ENCODE measurements at places on chromosomes 13 and 19.
A peak's percentile ranks its signal among the peaks of the same experiment; 100 is the strongest.

DNA sequence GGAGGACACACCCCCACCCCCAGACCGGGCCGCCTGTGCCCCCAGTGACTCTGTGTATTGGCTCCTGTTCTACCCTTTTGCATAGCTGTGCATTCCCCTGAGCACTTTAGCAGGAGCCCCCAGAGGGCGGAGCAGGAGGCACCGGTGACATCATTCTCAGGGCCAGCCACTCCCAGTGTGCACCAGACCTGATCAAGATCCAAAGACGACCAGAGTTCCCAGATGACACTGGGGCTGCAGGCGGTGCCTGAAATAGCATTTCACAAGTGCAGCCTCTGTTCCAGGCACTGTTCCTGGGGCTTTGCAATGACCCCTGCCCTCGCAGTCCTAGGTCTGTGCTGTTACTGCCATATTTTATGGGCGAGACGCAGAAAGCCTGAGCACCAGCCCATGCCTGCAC, 14.5 kb upstream of the PTPRS start:
- no peak for DNase-seq

- no peak for DNase-seq
Observed at GRCh38 chr13:113851826-113852535, 11.9 kb downstream of the GAS6 start.

GRCh38 chr13:94154367-94154766, 325.1 kb downstream of the DCT start:
- no peak for DNase-seq

DNA sequence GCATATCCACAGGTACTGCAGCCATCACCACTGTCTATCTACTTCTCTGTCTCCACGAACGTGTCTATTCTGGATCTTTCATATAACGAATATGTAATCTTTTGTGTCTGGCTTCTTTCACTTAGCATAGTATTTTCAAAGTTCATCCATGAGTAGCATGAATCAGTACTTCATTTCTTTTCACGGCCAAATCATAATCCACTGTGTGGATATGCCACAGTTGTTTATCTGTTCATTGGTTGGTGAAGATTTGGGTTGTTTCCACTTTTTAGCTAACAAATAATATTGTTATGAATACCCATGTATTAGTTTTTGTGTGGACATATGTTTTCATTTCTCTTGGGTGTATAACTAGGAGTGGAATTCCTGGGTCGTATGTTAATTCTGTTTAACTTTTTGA, 14.4 kb downstream of the RGCC start:
- no peak for DNase-seq

GRCh38 chr19:13484166-13484565, 22.1 kb downstream of the CACNA1A start:
- DNase-seq = no peak

DNA sequence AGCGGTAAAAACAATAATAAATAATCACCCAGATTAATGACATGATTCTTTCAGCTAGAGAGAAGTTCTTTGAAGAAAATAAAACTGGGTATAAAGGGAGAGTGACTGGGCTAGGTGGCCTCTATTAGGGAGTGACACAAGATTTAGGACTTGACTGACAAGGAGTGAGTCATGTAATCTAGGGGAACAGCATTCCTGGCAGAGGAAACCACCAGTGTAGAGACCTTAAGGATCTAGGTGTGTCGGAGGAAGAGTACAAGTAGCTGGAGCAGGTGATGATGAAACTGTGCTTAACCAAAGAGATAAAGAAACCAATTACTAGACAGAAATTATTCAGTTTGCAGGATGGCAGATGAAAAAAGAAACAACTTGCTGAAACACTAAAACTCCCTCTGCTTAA, 248.0 kb downstream of the RFC3 start:
- DNase-seq = peak; percentile 54

GRCh38 chr19:58519087-58519354, 589 bp downstream of the ZBTB45 start:
- DNase-seq = no peak

DNA sequence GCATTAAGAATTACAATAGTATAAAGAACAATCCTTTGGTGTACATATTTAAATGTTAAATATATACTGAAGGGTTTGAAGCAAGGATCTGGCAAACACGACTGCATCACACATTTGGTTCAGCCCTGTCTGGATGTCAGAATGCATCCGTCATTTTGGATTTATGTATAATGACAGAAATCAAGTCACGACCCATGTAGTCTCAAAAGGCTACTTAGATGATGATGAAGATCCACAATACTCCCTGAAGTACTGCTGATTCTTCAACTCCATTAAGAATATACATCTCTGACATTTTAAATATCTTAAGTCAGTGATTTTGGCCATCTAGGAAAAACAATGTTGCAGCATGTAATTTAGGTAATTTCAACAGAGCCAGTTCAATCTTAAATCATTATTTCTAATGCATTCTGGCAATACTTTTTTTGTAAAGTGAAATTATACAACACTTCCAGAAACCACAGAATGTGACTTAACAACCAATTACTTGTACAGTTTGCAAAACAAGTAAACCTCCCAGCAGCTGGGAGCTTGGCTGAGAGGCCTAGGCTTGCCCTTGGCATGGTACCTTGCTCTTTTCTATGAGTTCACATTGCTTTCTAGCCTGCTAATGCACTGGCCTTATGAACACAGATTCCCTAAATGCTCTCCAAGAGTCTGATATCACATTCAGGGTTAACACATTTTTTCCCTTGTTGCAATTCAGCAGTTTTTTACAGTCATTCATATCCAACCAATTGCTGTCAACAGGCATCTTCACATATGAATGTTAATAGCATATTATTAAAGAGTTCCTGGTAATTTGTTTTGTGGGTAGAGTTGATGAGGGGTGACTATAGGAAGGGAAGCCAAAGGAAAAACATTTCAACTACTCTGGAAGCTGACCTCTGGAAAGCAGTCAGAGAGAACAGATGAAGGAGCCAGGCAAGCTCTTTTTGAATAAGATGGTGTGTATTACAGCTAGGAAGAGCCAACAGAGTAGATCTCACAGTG, 175.2 kb downstream of the ENOX1 start:
- no peak for DNase-seq

DNA sequence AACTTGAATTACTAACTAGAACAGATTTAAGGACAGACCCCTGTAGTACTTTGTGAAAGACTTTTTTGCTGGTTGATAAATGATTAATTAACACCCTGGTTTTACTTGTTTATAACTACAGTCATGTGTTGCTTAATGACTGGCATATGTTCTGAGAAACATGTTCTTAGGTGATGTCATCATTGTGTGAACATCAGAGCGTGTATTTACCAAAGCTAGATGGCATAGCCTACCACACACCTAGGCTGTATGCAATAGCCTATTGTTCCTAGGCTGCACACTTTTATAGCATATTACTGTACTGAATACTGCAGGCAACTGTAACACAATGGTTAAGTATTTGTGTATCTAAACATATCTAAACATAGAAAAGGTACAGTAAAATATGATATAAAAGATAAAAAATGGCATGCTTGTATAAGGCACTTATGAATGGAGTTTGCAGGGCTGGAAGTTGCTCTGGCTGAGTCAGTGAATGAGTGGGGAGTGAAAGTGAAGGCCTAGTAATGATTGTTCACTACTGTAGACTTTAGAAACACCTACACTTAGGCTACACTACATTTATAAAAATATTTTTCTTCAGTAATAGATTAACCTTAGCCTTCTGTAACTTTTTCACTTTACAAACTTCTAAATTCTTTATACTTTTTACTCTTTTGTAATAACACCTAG, 260.3 kb downstream of the KCNRG start:
- DNase-seq = no peak

DNA sequence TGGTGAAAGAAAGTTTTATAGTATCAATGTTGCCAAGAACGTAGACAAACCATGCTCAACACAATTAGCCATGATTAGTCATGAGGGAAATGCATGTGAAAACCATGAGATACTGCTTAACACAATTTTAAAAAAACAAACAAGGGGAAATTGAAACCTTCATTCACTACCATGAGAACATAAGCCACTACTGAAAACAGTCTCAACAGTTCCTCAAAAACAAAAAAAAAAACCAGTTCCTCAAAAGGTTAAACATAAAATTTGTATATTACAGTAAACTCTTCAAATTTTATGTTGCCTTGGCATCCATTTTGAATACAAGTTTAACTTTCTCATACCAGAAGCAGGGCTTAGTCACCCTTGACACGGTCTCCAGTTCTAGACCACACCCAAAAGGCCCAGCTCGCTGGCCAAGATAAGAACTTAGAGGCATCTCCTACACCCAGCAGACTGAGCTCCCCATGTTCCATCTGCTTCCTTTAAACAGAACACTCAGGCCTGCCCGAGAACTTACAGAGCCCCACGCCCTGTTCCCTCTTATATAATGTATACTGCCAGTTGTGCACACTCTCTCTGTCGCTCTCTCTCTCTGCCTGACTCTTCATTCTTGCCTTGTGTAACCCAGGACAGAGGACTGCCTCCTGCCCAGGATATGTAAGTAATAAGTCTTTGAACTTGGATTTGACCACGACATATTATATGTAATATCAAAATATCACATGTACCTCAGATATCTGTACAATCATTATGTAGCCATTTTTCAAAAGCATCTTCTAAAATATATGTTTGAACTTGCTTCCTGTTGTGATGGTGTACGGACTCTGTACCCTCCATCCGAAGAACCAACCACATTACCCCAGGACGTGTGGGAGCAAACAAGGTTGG, 67.4 kb downstream of the STK24 start:
- DNase-seq = peak; percentile 63

- no peak for DNase-seq
Observed at GRCh38 chr19:10655457-10656312, 1.5 kb downstream of the ILF3 start.

DNA sequence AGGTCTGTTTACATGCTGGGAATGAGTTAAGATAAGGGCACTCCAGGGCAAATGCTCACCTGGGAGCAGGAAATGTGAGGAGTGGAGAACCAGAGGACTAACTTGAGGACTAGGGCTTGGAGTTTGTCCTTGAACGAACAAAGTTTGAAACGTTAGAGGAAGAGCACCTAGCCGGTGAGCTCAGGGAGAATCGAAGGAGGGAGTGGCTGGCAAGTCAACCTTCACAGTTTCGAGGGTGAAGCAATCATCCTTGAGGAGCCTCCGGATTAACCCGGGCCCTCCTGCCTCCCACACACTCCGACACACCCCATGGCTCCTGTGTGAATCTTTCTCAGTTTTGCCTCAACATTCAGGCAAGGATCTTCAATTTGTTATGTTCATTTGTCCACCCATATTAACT, 58.6 kb downstream of the LMO7 start:
- no peak for DNase-seq

DNA sequence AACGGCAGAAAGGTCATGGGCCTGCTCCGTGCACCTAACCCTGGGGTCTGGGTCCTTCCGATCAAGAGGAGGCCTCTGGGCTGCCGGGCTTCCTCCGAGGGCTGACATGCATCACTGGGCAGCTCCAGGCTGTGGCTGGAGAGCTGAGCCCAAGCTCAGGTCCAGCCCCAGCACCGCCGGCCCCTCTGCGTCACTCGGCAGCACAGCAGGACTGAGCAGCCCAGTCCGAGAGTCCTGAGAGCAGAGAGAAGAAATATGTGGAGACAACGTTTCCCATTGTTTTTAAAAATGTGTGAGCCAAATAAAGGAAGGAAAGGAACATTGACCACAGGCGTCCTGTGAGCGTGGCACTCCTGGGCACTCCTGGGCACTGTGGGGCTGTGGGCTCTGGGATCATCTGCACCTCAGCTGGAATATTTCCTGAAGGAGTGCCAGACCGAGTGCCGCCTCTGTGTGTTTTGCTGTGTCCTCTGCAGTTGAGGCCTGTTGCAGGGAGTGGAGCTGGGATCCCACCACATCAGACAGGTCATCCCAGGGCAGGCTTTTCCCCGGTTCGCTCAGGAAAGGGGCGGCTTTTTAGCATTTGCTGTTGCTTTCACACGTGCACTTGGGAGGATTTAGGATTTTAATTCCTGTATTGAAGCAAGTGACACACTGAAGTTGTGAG, 37.8 kb upstream of the TFDP1 start:
- no peak for DNase-seq

DNA sequence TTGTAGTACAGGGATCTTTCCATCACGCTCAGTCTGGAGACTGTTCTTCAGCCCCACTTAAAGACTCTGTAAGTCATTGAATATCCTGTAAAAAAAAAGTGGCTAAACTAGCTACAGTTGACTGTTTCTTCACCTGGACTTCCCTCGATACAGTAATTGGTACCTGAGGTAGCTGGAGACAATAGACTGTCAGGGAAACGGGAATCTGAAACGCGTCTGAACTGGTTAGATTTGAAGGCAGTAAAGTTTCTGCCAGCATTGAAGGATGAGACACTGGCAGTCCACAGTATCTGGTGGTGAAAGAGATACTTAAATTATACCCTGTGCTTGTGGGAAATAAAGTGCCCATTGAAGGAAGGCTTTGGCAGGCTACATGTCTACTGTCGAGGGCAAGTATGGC, 550.5 kb downstream of the IRS2 start:
- DNase-seq = no peak

DNA sequence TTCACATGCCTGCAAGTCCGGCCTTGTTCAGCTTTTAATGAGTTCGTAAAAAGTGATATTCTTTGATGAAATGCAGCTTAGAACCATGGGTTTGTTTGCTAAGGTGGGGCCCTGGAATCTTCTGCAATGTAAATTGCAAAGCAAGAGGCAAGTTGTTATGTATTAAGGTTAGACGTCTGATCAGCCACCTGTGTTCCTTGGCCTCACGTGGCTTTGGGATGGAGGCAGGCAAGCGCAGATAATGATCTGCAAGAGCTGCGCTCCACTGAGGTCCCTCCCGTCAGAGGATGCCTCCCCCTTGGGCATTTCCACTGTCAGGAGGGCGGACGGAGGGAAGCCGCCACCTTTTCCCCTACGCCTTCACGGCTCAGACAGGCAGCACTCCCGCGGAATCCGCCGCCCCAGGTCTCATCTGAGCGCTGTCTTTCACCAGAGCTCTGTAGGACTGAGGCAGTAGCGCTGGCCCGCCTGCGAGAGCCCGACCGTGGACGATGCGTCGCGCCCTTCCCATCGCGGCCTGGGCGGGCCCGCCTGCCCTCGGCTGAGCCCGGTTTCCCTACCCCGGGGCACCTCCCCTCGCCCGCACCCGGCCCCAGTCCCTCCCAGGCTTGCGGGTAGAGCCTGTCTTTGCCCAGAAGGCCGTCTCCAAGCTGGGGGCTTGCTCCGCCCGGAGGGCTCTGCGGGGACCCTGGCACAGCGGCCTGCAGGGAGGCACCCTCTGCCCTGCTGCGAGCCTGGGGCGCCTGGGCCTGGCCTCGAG, 110.9 kb downstream of the CRYL1 start:
- no peak for DNase-seq

- DNase-seq = no peak
Observed at GRCh38 chr13:25946321-25946720, 105.5 kb downstream of the SHISA2 start.

DNA sequence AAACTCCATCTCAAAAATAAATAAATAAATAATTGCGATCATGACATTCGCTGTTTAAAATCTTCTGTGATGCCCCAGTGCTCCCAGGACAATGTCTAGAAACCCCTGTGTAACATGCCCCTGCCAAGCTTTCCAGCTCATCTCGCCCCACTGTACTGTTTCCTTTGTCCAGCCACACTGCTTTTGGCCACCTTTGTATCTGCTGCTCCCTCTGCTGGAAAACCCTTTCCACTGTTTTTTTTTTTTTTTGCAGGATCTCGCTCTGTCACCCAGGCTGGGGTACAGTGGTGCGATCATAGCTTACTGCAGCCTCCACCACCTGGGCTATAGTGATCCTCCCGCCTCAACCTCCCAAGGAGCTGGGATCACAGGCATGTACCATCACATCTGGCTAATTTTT, 7.5 kb downstream of the PLAUR start:
- no peak for DNase-seq

GRCh38 chr13:44747179-44747578, 171.0 kb upstream of the TSC22D1 start:
- DNase-seq = no peak

All from HCT116 (cell line).